ENCODE measurements at places on chromosomes 1 and 21.

- DNase-seq = no peak
Observed at GRCh38 chr1:192901500-192901899, 92.7 kb downstream of the RGS2 start.

- DNase-seq = peak; percentile 42
Observed at GRCh38 chr21:45130324-45130774, 56.0 kb downstream of the ADARB1 start.

- DNase-seq = no peak
Observed at GRCh38 chr1:12197483-12197880, 30.7 kb downstream of the TNFRSF1B start.

DNA sequence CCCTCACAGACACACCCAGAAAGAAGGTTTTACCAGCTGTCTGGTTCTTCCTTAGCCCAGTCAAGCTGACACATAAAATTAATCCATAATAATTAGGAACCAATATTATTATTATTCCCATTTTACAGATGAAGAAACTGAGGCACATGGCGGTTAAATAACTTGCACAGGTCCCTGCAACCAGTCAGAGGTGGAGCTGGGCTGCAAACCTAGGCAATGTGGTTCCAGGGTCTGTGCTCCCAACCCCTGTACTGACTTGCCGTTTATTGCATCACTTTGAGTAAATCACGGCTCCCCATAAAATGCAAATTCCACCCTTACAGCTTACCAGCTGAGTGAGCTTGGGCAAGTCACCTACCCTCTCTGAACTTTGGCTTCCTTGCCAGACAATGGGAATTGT lies 179.2 kb upstream of the POU3F1 start:
- no peak for DNase-seq

DNA sequence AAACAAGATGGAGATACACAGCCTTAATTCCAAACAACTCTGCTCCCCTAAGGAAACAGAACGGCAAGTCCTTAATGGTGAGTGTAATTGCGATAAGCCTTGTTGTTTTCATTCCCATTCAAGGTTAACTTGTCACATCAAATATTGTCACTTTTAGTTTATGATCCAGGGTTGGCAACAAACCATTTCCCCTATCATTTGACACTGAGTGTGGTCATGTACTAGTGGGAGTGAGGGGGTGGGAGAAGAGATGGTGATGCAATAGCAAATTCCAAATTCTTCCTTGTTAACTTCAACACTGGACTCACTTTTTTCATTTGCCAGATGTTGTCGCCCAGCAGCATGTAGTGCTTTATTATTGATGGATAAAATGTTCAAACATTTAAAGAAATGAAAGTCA lies 140.4 kb downstream of the ZNF326 start:
- DNase-seq = no peak

GRCh38 chr1:208182880-208183645 lies 61.1 kb downstream of the PLXNA2 start:
- no peak for DNase-seq

DNA sequence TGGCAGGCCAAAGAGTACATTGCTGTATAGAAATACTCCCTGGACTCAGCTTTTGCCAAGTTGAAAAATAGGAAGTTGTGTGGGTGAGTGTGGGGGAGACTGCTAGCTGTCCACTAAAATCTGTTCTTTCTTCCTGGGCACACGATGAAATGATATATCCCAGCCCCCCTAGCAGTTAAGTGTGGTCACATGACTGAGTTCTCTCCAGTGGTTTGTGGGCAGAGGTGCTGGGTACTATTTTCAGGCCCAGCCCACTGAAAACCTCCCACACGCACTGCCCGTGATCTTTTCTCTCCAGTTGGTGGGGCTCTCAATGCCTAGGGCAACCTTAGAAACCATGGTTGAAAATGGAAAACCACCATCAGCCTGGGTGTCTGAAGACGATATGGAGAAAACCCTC lies 119.7 kb upstream of the LMO4 start:
- no peak for DNase-seq

DNA sequence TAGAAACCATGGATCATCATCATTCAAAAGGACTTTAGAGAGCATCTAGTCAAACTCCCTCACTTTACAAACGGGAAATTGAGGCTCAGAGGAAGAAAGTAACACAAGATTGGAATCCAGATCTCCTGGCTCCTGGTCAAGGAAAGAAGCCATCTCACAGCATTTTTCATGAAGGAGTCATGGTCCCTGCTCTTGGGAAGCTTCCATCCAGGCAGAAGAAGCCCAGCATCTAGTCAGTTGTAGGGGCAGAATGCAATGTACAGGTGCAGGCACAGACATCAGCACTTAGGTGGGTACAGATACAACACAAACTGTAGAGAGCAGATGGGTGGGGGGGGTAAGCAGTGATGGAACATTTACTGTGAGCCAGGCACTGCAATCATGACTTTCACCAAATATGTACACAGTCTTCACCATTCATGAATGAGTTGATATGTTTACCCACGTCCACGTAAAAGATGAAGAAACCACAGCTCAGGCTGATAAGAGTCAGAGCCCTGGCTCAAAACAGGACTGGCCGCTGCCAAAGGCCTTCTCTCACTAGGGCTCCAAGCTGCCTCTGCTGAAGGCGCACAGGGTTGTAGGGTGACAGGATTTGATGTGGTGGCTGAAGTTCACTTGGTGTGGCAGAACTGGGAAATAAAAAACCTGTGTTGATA lies 44.0 kb downstream of the OPTC start:
- no peak for DNase-seq
